NCI-H1092 (cell line): ENCODE measurements at places on chromosomes 2 and 18.
A peak's percentile ranks its signal among the peaks of the same experiment; 100 is the strongest.

DNA sequence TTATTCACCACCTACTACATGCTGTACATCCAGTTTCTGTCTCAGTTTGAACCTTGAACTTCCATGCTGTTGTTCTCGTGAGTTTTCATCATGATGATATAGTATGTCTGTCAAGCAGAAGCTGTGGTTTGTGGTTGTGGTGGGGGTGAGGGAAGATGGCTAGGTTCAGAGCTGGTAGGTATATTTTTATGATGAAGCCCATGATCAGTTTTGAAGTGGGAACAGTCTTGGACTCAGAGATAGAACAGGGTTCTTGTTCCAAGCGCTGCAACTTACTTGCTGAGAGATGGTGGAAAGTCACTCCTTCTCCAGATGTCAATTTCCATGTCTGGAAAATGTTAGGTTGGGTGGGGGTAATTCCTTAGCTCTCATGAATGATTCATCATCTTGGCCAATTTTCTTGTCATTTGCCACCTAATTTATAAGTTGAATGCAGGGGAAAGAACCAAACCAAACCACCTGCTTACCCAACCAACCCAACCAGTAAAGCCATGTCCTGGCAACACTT, 21.6 kb downstream of the PMAIP1 start:
- no peak for DNase-seq

- no peak for DNase-seq
These were observed 174.5 kb downstream of the LAMA1 start for GRCh38 chr18:6943143-6943542.

- DNase-seq = no peak
These were observed 44.8 kb downstream of the RRM2 start for GRCh38 chr2:10167316-10167715.

DNA sequence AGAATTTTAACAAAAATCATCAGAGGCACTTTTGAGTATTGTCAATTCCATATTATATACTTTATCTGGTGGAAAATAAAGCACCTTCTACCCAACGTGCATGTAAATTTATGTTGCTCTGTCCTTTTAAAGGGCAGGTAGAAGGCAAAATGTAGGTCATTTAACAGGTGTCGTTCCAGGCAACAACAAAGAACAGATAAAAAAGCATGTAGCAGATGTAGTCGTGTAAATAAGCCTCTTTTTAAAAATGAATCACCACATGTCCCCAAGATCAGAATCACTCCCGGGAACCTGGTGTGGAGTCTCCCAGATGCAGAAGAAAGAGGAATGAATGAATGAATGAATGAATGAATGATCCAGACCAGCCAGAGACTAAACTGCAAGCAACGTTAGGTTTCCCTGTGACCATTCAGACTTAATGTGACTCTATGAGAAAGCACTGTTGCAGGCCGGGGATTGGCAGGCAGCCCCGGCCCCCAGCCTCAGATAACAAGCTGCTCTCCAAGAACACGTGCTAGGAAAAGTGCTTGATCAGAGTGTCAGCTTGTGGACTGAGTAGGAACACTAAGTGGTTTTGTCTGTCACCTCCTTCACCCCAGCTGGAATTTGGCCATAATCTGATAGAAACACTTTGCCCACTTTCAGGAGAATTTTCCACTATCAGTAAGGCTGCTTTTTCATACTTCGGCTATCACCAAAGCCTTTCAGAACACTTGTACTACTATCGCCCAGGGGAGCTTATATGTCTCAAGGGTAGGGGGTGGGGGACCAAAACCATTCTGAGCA, 100.6 kb downstream of the CDK15 start:
- DNase-seq = no peak

GRCh38 chr2:73707058-73707457, 30.1 kb downstream of the TPRKB start:
- DNase-seq = no peak

DNA sequence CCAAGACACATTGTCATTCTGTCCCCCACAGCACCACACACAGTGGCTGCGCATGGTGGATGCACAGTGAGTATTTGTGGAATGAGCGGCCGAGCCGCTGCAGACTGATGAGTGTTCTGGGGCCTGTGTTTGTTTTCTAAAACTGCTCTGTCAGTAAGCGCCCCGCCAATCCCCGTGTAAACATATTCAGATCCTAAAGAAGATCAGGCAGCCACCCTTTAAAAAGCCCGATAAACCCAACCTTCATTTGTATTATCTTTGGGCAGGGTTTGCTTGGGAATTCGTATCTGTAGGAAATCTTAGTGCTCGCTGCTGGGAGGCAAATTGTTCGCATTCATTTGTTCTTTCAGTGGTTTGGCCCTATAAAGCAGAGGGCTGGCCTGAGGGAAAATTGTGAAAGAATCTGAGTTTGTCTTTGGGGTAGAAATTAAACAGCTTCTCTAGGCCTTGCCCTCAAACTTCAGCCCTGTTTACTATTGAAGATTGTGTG, 68.6 kb downstream of the TGOLN2 start:
- DNase-seq = no peak

DNA sequence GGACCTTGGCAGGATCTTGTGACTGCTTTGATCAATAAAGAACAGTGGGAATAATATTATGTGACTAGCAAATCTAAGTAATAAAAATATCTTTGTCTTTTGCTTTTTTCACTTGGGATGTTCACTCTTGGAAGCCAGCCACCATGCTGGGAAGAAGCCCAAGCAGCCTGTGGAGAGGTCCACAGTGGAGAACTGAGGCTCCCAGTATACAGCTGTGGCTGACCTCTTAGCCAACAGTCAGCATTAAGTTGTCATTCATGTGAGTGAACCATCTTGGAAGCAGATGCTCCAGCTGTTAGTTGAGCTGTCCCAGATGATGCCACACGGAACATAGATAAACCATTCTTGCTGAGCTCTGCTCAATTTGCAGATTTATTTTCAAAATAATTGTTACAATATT, 160.0 kb downstream of the OSR1 start:
- DNase-seq = no peak

DNA sequence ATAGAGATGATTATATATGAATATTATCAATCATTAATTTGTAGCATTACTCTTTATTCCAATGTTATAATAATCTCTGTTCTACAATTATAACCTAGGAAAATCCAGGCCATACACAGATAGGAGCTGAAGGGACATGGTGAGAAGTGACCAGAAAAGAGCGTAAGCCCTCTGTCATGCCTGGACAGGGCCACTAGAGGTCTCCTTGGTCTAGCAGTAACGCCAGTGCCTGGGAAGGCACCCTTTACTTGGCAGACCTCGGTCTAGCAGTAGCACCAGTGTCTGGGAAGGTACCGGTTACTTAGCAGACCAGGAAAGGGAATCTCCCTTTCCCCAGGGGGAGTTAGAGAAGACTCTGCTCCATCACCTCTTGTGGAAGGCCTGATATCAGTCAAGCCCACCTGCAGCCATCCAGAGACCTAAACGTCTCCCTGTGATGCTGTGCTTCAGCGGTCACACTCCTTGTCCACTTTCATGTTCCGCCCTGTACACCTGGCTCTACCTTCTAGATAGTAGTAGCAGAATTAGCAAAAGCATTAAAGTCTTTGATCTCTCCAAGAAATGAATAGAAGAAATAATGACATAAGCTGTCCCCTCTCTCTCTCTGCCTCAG, 447.5 kb upstream of the FSIP2 start:
- peak; percentile 23 for DNase-seq

GRCh38 chr2:47241715-47242114, 86.6 kb upstream of the STPG4 start:
- no peak for DNase-seq

GRCh38 chr2:219626540-219626939, 890 bp upstream of the SLC4A3 start:
- DNase-seq = no peak

GRCh38 chr18:46859855-46860254, 57.5 kb downstream of the PIAS2 start:
- DNase-seq = no peak

DNA sequence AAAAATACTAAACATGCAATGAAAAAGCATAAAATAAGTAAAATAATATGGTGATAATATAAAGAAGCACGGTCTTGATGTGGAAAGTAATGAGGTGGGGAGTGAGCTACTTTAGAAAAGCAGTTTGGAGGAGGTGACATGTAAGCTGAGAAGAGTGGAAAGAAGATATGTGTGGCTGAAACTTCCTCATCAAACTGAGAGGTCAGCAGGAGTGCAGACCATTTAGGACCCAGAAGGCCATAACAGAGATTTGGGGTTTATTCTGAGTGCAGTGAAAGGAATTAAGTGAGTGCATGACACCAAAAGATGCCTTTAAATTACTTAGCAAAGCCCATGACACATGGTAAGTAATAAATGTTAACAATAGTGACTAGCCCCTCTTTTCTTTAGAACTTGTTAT, 24.4 kb upstream of the TMEM182 start:
- no peak for DNase-seq

DNA sequence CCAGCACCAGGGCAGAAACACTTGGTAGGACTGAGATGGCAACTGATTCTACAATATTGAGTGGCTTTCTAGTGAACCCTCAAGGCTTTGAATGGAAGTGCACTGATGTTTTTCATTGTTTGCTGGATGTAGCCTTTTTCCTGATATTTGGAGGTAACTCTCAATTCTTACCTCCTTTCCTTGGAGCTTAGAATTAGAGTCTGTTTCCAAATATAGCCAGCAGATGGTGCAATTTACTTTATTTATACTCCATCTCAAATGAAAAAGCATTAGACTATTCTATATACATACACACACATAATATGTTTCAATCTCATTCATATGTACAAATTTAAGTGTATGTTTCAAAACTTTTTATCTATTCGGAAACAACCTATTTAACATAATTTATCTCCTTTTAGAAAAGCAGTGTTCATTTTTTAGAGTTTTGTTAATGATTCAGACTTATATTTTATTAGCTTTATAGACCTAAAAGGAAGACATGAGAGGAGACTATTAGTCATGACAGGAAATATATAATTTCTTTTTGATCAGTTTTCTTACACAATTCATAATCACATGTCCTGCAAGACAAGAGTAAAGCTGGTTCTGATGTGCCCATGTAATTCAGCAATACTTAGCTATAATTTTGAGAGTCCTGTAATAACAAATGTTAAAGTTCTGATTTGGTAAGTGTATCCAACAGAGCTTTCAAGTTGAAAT, 124.8 kb downstream of the NUP35 start:
- no peak for DNase-seq

- DNase-seq = no peak
These were observed 356.3 kb upstream of the CDH20 start for GRCh38 chr18:60976976-60977375.

DNA sequence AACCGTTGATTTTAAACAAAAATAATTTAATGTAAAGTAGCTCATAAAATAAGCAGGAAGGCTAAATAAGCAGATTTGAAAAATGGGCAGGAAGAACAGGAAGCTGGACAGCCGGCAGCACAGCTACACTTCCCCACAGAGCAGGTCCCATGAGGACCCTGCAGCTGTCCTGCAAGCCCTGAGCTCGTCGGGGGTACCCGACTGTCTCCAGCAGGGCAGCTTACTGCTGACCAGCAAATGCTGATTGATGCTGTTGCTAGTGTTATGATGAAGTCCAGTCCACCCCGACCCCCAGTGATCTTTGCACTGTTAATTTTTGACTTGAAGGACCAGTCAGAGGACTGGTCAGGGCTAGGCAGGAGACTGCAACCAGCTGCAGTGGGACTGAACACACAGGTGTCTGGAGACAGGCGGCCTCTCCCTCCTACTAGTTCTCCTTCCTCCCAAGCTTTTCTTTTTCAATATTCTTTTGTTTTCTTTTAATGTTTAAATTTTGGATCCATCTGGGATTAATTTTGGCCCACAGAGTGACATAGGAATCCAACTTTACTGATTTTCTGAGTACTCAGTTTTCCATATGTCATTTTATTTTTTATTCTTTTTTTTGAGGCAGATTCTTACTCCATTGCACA, 27.7 kb downstream of the POLE4 start:
- DNase-seq = no peak

- no peak for DNase-seq
These were observed 11.4 kb upstream of the SLC35F6 start for GRCh38 chr2:26752656-26753055.

DNA sequence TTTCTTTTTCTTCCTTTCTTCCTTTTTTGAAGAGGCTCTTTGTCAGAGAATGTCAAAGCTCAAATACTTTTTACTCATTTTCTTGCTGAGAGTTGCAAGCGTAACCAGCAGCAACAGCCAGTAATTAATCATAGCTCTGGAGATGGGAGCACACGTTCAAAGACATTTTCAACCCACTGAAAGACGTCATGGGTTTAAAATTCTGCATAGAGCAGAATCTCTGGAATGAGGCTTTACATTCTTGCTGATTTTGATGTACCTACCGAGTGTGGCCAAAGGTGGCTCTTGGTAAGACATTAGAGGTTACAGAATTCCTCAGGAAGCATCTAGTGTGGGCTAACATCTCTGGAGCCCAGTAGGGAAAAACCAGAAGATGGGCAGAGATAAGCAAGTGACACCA, 292.5 kb downstream of the MTX2 start:
- no peak for DNase-seq

DNA sequence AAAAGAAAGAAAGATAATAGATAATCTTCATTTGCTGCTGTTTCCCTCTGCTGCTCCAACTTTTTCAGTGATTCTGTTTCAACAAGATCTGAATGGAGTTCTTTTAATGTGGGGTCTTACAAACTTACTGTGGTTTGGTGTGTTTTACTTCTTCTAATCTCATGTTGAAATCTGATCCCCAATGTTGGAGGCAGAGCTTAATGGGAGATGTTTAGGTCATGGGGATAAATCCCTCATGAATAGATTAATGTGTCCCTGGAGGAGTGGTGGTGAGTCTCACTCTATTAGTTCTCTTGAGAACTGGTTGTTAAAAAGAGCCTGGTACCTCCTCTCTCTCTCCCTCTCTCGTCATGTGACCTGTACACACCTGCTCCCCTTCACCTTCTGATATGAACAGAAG, 442.4 kb downstream of the EPHA4 start:
- no peak for DNase-seq

GRCh38 chr2:30933496-30933895, 126.2 kb upstream of the CAPN13 start:
- DNase-seq = no peak

DNA sequence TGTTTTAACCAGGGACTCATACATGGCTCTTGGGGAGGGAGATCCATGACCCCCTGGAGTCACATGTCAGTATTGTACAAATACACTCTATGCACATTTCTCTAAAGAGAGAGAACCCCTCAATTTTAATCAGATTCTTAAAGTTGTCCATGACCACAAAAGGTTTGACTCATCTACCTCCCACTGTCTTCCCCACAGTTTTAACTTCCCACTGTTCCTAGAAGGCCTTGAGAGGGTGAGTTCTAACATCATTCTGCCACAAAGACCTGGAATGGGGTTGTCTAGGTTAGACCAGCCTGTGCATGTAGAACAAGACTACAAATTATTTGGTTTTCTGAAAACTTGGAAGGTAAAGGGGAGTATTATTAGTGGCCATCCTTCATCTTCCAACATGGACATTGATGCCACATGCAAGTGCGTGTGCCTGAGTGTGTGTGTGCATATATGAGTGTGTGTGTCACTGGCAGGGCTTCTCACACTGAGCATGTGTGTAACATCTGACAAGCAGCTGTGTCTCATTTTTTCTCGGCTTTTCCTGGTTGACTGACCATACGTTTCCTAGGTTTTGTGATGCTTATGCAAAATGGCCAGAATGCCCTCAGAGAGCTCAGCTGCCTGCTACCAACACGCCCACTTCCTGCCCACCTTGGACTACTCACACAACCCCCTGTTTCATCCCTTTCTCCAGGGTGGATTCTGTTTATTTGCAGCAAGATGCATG, 94.6 kb upstream of the LGALSL start:
- DNase-seq = no peak
